ENCODE measurements at places on chromosomes 7 and 10.

- no peak for DNase-seq
Measured at GRCh38 chr10:130807096-130807495, 504.4 kb downstream of the TCERG1L start.

DNA sequence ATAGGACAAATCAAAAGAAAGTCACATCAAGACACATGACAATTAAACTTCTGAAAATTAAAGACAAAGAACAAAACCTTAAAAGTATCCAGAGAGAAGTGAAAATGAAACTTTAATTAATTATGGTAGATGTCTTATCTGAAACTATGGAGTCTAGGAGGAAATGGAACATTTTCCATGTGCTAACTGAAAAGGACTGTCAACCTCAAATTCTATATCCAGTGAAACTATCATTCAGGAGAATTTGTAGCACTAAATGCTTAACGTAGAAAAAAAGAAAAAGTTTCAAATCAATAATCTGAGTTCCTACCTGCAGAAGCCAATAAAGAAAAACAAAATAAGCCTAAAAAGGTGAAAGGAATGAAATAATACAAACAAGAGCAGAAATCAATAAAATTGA, 33.1 kb upstream of the C10orf71 start:
- DNase-seq, result no peak

GRCh38 chr10:125661941-125662515, 20.9 kb downstream of the TEX36 start:
- no peak for DNase-seq

GRCh38 chr7:4653771-4654170, 28.3 kb upstream of the FOXK1 start:
- DNase-seq, result no peak

GRCh38 chr7:71560354-71560995, 428.5 kb downstream of the GALNT17 start:
- DNase-seq, result no peak

DNA sequence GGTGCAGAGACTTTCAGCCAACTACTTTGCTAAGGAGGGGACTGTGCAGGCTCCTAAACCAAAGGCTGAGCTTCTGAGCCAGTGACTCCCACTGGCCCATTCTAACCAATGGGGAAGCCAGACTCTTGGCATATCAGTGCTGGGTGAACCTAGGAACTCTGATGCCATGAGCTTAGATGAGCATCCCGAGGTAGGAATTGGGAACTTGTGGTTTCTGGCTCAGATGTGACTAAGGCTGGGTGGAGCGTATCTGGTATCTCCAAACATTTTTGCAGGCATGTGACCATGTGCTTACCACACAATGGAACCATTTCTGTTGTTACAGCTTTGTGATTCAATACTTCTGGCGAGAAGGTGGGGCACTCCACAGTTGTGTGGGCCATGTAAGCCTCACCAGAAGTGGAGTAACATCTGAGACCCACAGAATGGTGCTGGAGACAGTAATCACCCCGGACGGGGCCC, 2.5 kb upstream of the AVPI1 start:
- peak; percentile 80 for DNase-seq

DNA sequence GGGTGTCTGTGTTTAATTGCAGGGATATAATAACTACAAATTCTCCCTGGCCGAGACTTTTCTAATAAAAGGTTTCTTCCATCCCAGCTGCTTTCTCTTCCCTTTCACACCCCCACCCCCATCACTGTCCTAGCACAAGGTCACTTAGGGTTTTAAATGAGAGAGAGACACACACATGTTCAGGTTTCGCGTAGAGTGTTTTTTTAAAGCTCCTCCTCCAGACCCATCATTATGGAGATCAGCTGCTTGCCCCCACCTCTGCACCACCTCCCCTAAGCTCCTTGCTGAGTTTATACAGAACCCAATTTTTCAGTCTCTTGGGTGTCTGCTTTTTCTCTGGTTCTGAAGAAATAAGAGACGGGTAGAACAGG, 18.6 kb downstream of the LRMDA start:
- DNase-seq, result no peak

- no peak for DNase-seq
Measured at GRCh38 chr10:101901340-101901739, 57.7 kb upstream of the KCNIP2 start.

GRCh38 chr10:49289480-49289879, 9.5 kb upstream of the C10orf71 start:
- DNase-seq, result no peak

- no peak for DNase-seq
Measured at GRCh38 chr10:51955696-51956095, 256.3 kb upstream of the CSTF2T start.

- DNase-seq, result peak; percentile 88
Measured at GRCh38 chr7:27176962-27177794, 3.1 kb upstream of the HOXA10 start.

GRCh38 chr10:16470747-16471146, 33.9 kb downstream of the PTER start:
- DNase-seq, result no peak

DNA sequence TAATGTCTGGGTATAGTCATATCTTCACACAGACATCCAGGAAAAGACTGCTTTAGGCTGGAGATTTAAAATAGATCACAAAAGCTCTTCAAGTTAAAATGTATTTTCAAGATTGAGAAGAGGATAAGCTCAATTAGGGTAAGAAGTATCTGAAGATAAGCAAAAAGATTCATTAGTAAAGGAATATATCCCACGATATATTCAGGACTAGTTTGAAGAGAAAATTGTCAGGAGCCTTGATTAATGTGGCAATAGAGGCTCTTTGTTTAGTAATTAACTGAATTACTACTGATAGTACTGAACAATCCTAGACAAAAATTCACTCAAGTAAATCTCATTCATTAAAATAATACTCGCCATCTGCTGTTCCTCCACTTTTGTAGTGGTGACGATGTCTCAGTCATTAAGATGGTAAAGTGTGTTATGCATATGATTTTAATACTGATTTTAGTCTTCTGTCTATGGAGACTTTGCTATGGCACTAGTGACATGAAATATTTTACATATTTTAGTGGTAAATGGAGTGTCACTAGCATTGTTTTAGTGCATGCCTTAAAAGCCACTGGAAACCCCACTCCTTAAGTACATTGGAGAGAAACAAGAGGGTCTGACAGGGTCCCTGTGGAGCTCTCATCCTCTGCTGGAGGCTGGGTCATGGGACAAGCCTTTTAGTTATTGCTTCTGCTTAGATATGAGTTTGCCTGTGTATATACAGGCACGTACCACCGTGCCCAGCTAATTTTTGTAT, 32.8 kb downstream of the INPP5F start:
- DNase-seq, result no peak

DNA sequence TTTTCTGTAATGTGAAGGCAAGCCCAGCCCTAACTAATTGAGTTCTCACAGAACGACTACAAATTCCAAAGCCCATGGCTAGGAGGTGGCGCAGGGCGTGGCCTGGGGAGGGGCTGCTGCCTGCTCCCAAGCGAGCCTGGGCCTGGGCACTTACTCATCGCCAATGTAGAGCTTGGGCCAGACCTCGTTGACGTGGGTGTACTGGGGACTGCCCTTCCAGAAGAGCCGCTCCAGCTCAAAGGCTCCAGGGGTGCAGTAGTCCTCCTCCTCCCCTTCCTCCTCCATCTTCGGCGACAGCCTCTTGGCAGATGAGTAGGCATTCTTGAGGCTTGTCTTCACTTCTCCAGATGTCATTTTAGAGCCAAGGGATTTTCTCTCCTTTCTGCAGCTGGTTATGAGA, 53.3 kb upstream of the SAMD8 start:
- no peak for DNase-seq

DNA sequence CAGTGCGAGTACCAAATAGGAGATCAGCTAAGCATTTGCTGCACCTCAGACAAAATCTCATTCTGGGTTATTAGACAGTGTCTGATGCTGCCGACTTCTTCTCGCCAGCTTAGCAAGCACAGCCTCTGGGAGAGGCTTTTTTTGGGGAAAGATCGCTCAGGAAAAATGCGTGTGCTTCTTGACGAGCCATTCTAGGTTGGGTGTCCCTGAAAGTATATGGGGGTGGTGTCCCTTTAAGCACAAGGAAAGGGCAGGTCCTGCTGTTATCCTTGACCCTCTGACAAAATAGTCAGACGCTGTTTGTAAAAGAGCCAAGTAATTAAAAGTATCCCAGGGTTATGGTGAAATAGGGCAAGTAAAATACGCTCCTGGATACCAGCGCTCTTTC, 540.1 kb upstream of the FZD8 start:
- no peak for DNase-seq

DNA sequence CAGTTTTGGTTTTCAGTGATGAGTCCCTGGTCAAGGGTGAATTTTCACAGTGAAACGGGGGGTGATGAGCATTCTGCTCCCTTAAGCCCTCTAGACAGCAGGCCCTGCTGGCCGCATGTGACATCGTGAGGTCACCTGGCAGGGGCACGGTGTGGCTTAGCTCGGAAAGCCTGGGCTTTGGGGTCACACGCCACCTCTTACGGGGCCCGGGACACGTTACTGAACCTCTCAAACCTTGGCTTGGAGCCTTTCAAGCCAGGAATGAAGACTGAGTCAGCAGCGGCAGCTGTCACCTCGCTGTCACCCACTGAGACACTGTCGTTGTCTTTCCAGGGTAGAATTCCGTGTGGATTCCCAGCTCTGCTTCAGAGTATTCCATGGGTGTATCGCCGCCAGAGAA, 4.1 kb downstream of the GET4 start:
- no peak for DNase-seq

DNA sequence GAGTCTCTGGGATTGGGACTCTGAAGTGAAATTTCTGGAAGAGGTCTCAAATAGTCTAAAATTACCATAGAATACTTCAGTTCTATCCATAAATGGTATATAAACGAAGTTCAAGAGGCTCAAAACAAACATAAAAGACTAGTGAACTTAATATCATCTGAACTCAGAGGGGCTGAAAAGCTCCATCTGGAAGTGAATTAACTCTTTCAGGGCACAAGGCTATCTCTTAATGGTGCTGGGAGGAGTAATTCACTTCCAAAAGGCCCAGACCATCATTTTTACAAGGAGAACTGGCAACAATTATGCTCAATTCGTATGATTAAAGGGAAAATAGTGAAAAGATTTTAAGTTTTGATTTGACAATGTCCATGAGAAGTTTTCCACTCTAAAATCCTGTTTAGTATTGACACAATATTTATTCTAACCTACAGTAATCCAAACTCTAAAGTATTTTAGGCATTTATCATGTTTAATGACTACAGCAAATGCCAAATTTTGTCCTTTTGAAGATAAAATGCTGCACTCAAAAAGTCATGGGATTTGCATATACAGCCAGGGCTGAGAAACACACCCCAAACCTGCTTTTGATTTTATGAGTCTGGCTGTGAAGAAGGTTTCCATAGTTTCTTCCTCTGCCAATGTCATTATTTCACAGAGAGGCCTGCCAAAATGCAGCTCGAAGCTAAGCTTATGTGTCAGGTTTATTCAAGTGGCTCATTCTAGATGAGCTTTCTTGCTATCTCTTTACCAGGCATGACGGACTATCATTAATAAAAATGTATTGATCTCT, 143.9 kb downstream of the HIBADH start:
- no peak for DNase-seq

- no peak for DNase-seq
Measured at GRCh38 chr10:8614054-8614565, 559.6 kb downstream of the GATA3 start.

DNA sequence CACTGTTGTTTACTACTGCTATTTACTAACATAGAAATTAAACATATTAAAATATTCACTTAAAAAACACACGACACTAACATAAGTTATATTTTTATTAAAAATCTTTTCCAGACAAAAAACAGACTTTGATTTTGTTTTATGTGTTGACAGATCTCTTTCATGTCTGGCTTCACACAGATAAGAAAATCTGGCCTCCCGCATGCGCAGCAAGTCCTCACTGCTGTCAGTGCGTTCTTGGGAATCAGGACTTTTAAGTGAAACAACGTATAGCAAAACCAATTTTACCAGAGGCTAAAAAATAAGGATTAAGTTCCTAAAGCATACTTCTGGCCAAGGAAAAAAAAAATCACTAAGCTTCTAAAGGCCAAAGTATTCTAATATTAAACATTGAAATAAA, 1.2 kb upstream of the IDI1 start:
- no peak for DNase-seq

GRCh38 chr7:94575646-94576045, 66.0 kb downstream of the CASD1 start:
- no peak for DNase-seq

DNA sequence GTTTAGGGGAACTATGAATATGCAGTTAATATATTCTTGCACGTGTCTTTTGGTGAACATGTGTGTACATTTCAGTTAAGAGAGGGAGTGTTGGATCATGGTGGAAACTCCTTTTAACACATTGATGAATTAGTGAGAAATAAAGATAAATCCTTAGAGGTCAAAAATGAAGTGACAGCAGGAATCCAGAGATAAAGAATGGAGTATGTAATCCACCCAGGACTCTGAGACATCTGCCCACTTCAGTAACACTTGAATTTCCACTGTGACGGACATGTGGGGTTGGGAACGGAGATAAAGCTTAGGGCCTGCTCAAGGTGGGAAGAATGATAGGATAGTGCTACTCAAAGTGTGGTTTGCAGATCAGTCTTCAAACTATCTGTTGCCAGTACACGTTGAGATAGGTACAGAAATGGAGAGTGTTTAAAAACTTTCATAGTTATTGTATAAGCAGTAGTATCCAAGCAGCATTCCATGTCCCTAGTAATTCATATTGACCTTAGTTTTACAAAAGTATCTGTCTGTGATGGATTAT, 6.6 kb upstream of the RELN start:
- DNase-seq, result no peak

DNA sequence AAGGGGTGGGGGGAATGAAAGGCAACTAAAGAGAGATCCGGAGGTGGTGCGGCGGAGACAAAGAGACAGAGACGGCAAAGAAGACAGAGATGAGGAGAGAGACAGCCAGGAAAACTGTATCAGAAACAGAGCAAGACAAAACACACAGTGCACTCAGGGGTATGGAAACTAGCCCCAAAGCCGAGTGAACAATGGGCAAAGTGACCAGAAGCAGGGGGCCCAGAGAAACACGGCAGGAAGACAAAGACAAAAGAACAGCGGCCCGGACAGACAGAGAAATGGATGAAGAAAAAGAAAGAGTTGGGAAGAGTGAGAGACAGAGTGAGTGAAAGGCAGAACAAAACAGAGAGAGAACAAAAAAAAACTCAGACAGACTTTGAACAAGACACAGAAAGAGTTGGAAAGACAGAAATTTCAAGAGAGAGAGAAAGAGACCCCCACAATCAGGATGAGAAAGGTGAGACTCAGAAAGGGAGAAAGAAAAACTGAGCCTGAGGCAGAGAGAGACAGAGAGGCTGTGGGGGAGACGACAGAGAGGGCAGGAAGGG, 60.6 kb upstream of the PAX2 start:
- DNase-seq, result no peak

DNA sequence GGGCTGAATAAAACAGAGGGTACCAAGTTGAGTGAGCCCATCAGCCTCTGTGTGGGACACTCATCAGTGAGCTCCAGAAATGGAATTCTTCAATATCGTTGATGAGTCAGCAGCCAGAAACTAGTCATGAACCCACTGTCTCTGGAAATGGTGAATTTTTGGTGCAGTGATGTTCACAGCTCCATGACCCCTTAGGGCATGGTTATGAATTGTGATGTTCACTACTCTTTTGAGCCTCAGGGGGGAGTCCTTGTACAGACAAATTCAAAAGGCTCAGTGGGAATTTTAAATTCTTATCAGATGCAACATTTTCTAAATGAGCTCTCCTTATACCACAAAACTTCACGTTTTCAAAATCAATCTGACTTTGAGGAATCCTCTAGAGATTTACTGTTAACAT, 335.7 kb downstream of the PHTF2 start:
- peak; percentile 4 for DNase-seq

Measured in SJSA1 (cell line).